ENCODE measurements at places on chromosomes 1 and 21. TPM values are rescaled to one million over a fixed set of nuclear protein-coding genes. Genes with fewer than 3 reads are reported as not detected.

LEFTY1 gene
- 0.55 TPM for total RNA-seq

DNA sequence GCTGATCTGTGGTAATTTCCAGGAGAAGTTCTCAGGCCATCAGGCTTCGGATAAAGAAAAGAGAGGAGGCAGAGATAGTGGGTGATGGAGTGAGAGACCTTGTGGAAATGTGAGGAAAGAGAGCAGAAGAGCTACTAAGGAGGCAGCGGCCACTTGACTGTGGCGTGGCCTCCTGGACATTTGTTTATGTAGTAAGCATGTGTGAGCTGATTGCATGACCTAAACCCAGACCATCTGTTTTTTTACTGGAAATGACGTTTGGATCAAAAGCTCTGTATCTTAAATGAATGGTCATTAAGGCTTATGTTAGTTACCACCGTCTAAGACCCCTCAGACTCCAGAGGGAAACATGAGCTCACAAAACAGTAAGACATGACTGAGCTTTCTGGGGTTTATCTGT, 13.6 kb downstream of the ATP1B1 start:
- no peak for DNase-seq
- H3K4me1 ChIP-seq = peaks cover 14% of the 10 kb centered on the region
- H3K4me3 ChIP-seq = no peak overlapping the region
- H3K36me3 ChIP-seq = no peaks in the 10 kb centered on the region
- H3K27me3 ChIP-seq = no peaks in the 10 kb centered on the region
- H3K27ac ChIP-seq = no peak overlapping the region

S100A1 gene
- total RNA-seq = 0.55 TPM

NUP210L gene
- 0.04 TPM for total RNA-seq

GRCh38 chr21:27306791-27307775, 340.2 kb upstream of the ADAMTS5 start:
- no peak overlapping the region for H3K27ac ChIP-seq
- no peaks in the 10 kb centered on the region for H3K27me3 ChIP-seq
- H3K4me1 ChIP-seq = no peaks in the 10 kb centered on the region
- no peak overlapping the region for H3K4me3 ChIP-seq
- no peaks in the 10 kb centered on the region for H3K36me3 ChIP-seq
